Activated CD4-positive, CD25-positive, alpha-beta regulatory T cell treated with anti-CD3 and anti-CD28 coated beads, Interleukin-2, amount 50 U/mL, for 24 hours (primary cell): ENCODE measurements at places on chromosomes 1 and 21.

GRCh38 chr1:185874246-185874645 lies 140.1 kb downstream of the HMCN1 start:
- no peak for ATAC-seq

GRCh38 chr21:25324666-25325065 lies 282.6 kb downstream of the MRPL39 start:
- no peak for ATAC-seq

DNA sequence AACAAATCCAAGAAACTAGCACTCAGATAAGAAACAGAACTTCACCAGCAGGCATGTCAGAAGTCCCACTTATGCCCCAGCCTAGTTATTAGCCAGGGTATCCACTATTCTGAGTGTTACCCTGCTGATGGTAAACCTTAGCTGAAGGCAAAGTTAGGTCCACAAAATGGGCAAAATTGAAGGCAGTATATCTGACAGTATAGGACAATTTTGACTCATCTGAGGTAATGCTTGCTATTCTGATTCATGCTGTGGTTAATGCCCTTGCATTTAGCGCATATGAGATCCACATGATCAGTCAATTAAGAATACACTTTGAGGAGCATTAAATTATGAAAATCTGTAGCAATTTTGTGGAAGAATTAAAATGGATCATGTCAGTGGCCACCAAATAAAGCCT lies 15.1 kb downstream of the IFI44 start:
- peak; percentile 69 for ATAC-seq

DNA sequence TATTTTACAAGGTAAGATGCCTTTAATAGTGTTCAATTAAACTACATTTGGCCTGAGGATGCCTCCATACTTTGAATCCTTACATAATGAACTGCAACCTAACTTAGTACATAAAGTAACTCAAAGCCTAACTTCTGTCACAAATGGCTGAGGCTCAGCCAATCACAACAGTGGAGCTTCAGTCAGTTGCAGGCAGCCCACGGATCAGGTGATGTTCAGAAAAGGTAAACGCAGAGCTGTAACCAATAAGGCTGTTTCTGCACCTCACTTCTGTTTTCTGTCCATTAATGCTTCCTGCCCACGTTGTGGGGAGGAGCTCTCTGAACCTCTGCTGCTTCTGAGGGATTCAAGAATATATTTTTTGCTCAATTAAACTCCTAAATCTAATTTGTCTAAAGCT lies 94.8 kb upstream of the KIAA0040 start:
- peak; percentile 13 for ATAC-seq

DNA sequence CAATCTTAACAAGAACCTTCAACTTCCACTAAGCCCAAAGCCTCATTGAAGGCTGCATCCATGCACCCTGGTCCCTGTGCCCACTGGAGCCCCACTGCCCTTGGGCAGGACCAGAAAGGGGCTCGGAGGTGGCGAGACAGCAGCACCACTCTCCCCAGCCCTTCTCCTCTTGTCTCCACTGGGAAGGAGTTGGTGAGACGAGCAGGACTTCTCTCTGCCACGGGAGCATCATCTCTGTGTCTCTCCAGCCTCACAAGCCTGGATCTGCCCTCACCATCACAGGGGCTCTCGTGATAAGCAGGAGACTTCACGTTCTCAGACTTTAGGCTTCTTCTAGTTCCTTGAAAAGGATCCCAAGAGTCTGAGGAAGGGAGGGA lies 7.2 kb upstream of the ETV3L start:
- no peak for ATAC-seq

DNA sequence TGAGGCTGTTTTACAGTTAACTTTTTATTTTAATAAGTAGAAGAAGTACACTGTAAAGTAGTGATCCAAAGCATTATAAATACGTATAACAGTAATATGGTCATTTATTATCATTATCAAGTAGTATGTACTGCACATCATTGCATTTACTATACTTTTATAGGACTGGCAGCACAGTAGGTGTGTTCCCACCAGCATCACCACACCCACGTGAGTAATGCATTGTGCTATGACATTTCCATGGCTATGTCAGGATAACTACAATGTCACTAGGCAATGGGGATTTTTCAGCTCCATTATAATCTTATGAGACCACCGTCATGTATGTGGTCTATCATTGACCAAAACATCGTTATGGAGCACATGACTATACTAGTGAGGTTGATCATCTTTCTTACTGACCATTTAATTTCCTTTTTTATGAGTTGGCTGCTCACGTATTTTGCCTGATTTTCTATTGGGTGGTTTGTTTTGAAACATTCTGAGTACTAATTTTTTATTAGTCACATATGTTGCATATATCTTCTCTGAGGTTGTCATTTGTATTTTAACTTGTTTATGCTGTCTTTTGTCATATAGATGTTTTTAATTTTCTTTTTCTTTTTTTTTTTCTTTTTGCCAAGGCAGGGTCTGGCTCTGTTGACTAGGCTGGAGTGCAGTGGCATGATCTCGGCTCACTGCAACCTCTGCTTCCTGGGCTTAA lies 25.3 kb upstream of the SHCBP1L start:
- ATAC-seq: no peak

GRCh38 chr21:31686272-31686915 lies 26.9 kb downstream of the SOD1 start:
- ATAC-seq: no peak

GRCh38 chr1:21154717-21155116 lies 22.0 kb downstream of the EIF4G3 start:
- peak; percentile 56 for ATAC-seq

DNA sequence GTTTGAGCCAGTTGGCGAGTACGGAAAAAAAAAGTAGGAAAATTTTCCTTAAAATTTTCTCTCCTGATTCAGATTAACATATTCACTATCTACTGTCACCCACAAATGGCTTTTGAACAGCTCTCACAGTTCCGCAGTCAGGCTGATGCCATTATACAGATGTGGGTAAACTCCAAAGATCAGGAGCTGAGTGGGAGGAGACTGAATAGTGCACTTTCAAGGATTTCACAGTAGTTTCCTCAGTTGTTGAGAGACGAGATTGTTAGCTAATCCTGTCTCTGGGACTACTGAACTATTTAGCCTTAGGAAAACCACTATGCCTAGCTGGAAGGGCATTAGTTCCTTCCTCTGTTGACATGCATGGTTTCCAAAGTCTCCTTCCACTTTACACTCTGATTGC lies 3.2 kb upstream of the DISP1 start:
- ATAC-seq: no peak

DNA sequence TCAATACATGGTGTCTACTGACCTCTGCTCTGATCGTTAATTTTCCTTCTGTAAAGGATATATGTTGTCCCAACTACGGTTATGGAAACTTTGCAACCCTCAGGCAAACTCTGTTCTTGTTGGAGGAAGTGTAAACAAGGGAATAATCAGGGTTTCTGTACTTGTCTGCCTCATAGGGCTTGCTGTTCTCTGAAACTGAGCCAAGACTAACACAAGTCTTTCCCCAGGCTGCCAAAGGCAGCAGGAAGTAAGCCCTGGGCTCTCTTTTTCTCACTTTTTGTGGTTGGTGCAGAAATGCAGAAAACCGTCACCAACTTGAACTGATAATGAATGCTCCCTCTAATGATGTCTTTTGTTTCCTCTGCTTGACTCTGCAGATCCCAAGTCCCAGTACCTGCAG lies 7.6 kb downstream of the CYP4X1 start:
- no peak for ATAC-seq

GRCh38 chr1:90544356-90544755 lies 172.7 kb downstream of the BARHL2 start:
- ATAC-seq: no peak

GRCh38 chr21:38798481-38798882 lies 7.2 kb upstream of the ETS2 start:
- ATAC-seq: peak; percentile 49

GRCh38 chr1:203265541-203265940 lies 36.1 kb upstream of the CHIT1 start:
- no peak for ATAC-seq

DNA sequence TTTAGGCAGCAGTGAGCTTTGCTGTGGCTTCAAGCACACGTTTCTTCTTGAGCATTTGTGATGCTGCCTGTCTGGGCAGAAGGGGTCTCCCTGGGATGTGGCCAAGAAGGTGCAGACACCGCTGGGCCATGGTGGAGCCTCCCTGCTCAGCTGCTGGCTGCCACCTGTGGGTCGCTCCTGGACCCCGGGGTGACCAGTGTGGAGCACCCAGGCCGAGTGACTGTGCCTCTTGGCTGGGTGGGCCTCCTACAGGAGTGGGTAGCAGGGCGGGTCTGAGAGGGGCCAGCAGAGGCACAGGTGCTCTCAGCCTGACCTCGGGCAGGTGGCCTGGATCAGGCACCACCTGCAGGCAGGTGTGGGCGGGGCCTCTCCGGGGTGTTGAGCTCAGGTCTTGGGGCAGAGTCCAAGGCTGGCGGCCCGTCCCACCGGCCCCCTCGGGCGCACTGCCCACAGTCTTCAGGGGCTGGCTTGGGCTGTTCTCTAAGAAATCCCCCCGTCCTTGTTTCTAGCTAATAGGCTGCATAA lies 42.0 kb upstream of the COL6A1 start:
- no peak for ATAC-seq

DNA sequence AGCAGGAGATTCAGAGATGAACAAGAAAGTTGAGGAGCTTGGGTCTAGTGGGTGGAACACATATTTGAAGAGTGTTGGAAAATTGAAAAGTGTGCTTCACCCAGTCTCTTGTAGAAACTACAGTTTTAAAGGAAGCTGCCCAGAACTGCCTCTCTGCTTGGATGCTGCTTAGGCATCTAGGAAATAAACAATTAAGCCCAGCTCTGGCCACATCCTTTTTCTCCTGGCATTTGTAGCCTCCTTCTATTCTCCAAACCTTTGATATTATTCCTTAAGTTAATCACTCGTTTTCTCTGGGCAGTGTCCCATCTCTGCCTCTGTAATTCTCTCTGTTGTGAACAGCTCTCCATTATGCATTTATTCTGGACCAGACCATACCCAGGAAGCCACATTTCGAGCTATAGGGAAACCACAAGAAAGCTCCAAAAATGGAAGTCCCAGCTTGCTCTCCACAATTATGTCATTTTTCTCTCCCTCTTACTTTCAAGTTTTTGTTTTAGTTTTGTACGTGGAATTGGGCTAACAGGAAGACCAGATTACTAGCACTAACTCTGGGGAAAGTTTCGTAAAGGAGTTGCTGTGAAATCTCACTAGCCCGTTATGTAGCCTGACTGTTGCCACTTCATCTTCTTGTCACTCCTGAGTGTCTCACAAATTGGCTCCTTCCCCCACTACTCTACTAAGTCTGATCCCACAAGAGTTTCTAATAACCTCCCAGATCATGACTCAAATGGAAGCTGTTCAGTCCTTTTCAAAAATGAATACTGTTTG lies 102.2 kb downstream of the NTMT2 start:
- ATAC-seq: no peak

- ATAC-seq: no peak
These were observed 7.3 kb downstream of the CSF1 start for GRCh38 chr1:109917768-109918606.

- no peak for ATAC-seq
These were observed 1030.1 kb downstream of the ADGRL2 start for GRCh38 chr1:82830690-82831380.

GRCh38 chr1:40162753-40163441 lies 1.7 kb downstream of the RLF start:
- peak; percentile 13 for ATAC-seq

DNA sequence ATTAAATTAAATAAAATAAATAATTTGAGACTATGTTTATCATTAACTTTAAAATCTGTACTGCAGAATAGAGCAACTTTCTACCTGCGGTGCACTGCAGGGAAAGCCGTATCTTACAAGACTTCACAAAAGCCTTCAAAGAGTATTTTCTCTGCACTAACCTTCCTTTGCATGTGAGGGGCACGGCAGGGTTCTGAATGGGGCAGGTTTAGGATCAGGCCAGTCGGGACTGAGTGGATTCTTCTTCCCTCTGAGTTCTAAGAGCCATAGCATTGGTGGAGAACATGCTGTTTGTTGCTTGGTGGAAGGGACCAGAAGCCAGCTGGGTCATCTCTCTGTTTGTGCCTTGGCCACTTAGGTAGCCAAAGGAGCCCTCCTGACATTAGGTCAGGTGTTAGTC lies 55.2 kb upstream of the LGALS8 start:
- ATAC-seq: no peak

- ATAC-seq: no peak
These were observed 220.4 kb upstream of the CAMK1G start for GRCh38 chr1:209363112-209363511.

DNA sequence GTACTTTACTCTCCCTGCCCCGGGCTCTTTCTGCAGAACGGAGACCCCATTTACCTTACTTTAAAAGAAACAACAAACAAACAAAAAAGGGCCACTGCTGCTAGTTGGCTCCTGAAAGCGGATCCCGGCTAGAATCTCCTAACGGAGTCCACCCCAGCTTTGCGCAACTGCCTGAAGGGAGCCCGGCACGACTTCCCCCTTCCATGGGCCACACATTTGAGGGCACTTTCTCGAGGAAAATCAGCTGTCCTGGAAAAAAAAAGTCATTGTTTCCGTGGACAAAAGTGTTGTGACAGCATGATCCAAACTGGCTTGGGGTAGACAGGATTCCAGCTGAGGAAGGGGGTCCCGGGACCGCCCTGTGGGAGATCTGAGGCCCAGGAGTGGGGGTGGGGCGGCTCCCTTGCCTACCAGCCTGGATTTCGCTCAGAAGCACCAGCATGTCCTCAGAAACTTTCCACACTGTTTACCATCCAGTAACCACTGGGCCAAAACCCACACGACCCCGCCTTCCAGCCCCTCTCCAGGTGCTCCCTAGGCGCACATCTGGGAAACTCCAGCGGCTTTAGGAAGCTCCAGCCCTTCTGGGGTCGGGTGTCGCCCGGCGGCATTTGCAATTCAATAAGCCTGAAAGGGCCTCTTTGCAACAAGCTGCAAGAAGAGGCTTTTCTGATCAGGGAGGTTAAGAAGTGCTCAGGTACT lies 4.8 kb downstream of the RIPK4 start:
- ATAC-seq: no peak

DNA sequence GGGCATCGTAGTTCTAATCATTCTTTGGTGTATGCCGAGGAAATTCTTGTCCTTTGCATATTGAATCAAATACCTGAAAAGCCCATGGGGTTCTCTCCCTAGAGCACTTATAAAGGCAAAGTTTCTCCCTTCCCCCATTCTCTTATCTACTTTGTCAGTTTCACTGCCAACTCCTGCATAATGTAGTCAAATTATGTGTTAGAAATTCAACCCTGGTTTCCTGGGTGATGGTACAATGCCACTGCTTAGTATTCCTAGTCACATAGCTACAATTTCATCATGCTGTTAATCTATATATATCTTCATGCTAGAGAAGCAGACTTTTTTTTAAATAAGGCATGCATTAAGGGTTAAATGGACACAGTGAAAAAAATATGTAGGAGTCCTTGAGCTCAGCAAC lies 119.0 kb downstream of the PDE4B start:
- no peak for ATAC-seq

DNA sequence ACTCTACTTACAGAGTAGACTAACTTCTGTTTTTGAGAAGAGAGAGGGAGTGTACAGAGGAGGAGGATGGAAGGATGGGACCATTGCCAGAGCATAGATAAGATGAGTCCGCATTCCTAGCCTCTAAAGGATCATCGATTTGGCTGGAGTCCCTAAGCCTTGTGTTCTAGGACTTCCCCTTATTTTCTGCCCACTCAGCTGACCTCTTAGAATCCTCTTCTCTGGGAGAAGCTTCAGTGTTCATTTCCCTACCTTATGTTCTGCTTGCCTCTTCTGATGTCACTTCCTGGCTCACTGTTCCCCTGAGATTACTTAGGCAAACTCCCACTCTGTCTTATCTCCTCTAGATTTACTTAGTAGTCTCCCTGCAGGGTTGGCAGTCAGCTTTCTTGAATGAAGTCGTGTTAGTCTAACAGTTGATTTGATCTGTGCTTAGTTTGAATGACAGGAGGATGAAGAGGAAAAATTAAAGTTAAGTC lies 156.7 kb downstream of the SYT2 start:
- no peak for ATAC-seq

GRCh38 chr1:30489737-30490389 lies 233.5 kb downstream of the MATN1 start:
- no peak for ATAC-seq
